Stimulated activated CD8-positive, alpha-beta memory T cell treated with anti-CD3 and anti-CD28 coated beads, Interleukin-4, amount 100 ng/mL, for 4 hours (primary cell): ENCODE measurements at places on chromosomes 16 and 17.

DNA sequence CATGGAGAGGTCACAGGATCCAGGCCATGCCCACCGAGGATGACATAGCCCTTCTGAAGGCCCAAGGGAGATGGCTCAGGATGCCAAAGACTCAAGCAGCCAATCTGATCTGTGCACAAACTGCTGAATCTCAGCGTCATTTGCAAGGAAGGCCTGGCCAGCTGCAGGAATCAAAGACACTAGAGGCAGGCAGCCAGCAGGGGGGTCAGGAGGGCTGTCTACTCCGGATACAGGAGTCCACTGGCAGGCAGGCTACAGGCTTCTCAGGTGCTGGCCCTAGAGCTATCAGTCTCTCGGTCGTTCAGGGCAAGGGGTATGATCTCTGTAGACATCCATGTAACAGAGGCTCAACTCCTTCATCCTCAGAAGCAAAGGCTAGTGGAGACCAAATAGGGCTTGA lies 1735.3 kb downstream of the TP53TG3F start:
- no peak for DNase-seq

DNA sequence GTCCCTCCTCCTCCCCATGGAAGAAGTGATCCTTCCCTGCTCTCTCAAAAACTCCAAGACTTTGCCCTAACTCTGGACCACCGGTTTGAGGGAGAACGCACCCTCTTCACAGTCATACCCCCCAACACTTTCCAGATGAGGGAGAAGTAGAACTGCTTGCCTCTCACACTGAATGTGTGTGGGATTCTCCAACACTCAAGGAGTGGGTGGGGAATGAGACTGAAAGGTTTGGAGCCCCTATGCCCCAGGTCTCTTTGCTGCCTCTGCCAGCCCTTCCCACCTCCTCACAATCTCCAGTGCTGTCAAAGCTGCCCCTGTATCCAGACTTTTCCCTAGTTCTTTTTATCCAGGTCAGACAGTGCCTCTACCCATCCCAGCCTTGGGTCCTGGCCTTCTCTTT lies 11.4 kb downstream of the HOXB4 start:
- no peak for DNase-seq

- DNase-seq: no peak
Observed at GRCh38 chr17:40071313-40072039, 8.7 kb downstream of the THRA start.

- DNase-seq: no peak
Observed at GRCh38 chr17:82187500-82187899, 25.1 kb downstream of the CCDC57 start.

- no peak for DNase-seq
Observed at GRCh38 chr16:73019457-73020362, 28.2 kb downstream of the ZFHX3 start.

DNA sequence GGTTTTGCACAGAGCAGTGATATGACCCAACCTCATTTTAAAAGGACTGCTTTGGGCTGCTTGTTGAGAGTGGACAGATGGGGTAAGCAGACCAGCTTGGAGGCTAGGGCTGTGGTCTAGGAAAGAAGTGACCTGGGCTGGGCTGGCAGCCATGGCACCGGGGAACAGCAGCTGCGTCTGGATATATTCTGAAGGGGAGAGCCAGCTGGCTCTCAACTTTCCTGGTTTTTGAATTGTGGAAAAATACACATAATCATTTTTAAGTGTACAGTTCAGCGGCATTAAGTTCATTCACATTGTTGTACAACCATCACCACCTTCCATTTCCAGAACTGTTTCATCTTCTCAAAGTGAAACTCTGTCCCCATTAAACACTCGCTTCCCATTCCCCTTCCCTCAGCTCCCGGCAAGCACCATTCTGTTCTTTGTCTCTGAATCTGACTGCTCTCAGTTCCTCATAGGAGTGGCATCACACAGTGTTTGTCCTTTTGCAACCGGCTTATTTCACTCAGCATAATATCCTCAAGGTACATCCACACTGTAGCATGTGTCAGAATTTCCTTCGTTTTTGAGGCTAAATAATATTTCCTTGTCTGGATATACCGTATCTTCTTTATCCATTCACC lies 113.2 kb downstream of the SPECC1 start:
- DNase-seq: no peak

DNA sequence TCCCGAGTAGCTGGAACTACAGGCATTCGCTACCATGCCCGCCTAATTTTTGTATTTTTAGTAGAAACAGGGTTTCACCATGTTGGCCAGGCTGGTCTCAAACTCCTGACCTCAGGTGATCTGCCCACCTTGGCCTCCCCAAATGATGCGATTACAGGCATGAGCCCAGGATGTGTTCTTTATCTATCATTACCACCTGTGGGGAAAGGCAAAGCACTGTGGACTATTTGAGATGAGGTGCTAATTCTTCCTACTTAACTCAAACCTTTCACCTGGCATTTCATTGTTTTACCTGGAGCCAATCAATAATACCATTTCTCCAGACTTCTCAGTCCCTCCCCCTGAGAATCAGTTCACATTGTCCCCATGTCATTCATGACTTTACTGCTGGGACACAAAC lies 20.4 kb upstream of the PPM1D start:
- DNase-seq: no peak

DNA sequence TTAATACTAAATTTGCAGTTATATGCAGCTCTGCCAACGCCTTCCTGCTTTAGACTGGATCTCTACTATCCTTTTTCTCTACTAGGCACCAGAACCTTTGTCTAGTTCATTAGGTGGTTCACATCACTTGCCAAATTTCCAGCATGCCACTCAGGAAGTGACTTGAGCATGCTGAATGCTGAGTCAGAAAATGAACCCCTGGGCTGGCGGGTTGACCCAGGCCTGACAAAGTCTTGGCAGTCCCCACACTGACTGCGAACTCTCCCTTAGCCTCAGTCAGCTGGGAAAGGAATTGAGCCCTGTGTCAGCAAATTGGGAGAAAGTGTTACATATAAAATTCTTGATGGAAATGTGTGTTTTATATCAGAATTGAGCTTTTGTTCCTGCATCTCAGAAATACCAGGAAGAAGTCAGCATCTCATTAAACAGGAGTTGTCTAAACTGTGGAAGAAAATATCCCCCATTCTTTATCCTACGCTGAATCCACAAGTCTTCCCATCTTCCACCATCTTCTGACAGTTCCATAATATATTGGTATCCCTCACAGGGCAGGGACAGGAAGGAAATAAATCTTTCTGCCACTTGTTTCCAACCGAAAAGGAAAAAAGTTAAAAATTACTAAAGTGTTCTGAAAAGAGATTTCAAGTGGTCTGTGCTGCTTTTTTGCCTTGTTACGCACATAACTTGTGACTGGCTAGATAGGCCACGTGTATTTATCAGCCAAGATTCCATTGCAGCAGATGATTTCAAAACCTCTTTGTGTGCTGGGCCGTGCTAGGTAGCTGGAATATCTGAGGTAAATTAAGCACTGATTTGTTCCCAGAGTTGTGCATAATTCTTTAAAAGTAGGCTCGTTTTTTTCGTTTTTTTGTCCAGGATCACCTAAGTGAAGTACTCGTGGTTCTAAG lies 16.7 kb upstream of the SLC12A3 start:
- no peak for DNase-seq

DNA sequence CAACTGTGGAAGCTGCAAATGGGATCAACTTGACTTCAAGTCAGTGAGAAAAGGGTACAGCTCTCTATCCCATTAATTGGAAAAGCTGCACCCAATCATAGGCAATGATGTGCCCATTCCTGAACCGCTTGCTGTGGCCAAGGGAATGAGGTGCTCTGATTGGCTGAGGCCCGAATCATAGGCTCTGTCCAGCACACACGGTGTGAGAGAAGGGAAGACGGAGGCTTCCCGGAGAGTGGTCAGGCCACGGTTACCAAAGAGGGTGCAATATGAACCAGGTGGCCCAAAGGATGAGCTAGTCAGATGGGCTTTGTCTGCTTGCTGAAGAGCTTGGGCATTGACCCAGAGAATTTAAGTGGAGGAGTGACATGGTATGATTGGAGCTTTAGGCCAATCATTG lies 353.3 kb downstream of the CPPED1 start:
- no peak for DNase-seq

DNA sequence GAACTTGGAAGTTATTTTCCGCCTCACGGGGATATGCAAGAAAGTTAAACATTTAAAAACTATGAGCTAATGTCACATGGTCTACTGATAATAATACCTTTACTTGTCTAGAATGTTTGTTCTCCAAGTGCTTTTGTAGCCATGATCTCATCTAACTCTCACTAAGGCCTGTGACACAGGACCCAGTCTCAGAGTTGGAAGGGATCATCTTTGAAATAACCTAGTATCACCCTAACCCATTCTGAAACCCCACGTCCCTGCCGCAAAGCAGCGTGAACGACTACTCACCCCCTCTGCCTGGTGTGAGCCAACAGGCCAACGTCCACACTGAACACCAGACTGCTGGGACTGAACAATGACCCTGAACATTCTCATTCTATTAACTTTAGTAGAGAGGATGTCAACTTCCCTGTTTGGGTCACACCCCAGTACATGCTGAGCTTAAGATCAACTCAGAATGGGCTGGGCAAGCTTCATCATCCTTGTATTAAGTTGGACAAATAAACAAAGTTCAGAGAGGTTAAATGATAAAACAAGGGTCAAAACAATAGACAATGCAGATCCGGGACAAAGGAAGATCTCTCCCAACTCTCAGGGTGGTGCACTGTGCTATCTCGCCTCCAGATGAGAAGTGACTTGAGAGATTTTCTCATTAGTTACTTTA lies 54.8 kb upstream of the BCAR1 start:
- no peak for DNase-seq

- no peak for DNase-seq
Observed at GRCh38 chr17:67171560-67171959, 73.4 kb downstream of the HELZ start.

GRCh38 chr17:29570521-29570920 lies 2.0 kb downstream of the TP53I13 start:
- DNase-seq: no peak

DNA sequence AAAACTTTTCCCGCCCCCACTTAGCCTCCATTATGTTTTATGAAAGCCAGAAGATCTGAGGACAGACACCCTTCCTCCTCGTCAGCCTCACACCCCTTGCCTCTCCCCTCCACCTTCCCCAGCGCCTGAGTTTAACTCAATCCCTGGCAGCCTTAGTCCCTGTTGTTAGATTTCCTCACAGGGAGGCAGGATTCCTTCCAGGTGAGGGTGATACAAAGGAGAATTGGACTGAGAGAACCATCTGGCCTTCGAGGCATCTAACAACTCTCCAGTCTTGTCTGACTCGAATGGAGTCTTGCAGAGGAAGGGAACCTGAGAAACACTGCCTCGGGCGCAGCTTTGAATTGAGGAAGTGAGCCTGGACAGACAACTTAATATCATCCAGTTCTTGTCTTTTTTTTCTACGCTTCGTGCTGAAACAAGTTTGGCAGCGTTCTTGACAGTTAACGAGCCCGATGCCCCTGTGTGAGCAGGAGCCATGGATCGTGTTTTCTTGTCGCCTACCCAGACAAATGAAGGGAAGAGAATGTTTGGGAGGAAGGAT lies 1.3 kb upstream of the ZNF768 start:
- DNase-seq: no peak

- no peak for DNase-seq
Observed at GRCh38 chr16:82138478-82139285, 31.3 kb downstream of the MPHOSPH6 start.

DNA sequence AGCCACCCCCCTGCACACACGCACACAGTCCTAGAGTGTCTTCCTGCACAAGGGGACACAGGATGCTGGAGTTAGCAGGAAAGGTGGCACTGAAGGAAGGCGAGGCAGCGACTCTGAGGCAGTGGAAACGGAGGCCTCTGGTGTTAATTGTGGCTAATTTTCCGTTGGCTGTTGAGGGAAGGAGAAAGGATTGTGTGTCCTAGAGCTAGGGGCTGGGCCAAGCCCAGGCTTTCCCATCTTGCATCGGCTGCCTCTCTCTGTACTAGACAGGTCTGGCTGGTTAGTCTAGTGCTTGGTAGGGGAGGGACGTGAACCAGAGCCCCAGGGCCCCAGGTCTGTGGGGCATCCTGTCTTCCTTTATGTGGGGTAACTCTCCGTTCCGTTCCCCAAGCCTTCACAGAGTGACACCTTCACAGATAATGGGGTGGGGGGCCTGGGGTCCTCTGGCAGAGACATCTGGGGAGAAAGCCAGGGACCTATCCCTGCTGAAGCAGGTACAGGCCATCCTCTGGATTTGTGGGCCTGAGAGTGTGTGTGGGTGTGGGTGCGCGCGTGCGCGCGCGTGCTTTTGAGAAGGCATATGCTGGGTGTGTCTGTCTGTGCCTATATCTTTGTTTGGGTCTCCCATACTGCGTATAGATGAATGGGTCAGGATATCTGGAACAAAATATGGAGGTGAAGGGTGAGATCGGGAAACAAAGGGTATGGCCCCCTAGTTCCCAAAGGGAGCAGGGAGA lies at the start of gene CHD3:
Gene CHD3 (plus strand): TSS at position 606 of the 737 bp plus-strand sequence. CDS start 212 bp downstream, outside the sequence.
- no peak for DNase-seq

- no peak for DNase-seq
Observed at GRCh38 chr16:22847100-22847499, 33.1 kb downstream of the HS3ST2 start.

DNA sequence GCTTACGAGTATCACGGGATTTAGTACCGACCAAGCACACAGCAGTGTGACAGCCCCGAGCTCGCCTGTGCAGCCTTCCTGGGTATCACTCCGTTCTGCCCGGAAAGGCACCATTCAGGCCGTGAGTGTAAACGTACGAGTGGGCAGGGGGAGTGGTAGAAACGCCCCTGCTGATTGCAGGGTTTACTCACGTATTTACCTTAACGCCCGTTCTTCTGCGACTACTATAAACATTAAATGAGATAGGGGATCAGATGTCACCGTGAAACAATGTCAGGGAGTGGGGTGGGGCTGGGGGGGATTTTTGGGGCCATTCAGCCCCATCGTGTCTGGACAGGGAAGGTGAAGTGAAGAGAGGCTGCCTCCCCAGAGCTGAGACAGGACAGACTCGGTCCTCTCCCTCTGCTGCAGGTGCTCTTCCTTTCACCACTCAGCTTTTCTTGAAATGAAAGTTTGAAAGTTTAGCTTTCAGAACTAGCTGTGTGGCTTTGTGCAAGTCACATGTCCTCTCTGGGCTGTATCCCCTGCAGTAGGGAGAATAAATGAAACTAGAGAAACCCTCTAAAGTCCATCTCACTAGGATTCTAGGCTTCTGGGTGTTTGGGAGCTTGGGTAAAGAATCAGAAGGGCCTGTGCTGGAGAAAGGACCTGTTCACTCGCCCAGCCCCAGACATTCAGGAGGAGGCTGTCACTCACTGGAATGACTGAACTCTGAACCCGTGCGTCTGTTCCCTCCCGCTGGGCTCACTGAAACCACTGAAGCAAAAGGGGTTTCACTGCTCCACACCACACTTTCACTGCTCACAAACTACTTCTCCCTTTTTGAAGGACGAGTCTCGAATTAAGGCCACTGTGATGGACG lies 66.7 kb downstream of the RPA1 start:
- no peak for DNase-seq

- no peak for DNase-seq
Observed at GRCh38 chr16:87581857-87582215, 20.5 kb upstream of the JPH3 start.

GRCh38 chr16:48501516-48502377 lies 108.2 kb downstream of the N4BP1 start:
- no peak for DNase-seq
